ENCODE measurements at places on chromosomes 16 and 17.

- DNase-seq = no peak
Measured at GRCh38 chr16:4799171-4799855, 3.1 kb downstream of the ROGDI start.

DNA sequence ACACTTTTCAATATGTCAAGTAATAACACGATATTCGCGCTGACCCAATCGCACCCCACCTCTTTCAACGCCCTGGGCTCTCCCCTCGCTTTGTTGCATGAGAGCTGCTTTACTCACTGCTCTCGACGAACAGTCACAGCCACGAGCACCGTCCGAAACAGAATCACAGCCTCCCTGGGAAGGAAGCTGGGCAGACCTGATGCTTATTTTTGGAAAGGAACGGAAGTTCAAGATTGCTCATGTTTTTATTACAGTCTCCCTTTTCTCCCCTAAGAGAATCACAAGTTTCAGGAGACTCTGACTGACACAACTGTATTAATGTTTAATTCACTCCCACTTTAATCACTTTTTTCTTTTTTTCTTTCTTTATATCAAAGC lies 67.8 kb downstream of the ANKRD11 start:
- DNase-seq = no peak

GRCh38 chr16:15996432-15997109 lies 47.2 kb downstream of the ABCC1 start:
- DNase-seq = peak; percentile 86

DNA sequence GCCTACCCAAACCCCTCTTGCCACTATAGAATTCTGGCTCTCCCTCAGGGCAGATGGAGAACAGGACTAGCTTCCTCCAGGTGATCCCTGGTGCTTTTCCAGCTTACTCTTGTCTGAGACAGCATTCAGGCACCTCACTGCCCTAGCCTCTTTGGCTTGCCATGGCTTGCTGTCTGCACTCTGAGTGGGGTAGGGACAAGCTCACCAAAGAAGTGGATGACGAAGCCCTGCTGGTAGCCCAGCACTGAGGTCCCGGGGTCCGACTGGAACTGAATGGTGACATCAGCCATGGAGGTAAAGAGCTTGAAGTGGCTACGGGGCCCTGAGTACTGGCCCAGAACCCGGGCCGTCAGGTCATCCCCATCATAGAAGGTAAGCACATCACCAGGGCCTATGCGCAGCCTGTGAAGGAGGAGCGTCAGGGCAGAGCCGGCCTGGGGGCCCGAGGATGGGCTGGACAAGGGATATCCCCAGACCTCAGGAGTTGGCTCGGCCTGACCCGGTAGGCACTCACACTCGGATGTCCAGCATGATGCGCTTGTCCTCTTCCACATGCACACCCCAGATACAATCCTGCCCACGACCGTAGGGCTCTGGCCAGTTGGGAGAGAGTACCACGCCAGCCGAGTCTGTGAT lies 7.6 kb upstream of the PHF12 start:
- no peak for DNase-seq

GRCh38 chr16:3029491-3030221 lies 5.8 kb downstream of the THOC6 start:
- no peak for DNase-seq

DNA sequence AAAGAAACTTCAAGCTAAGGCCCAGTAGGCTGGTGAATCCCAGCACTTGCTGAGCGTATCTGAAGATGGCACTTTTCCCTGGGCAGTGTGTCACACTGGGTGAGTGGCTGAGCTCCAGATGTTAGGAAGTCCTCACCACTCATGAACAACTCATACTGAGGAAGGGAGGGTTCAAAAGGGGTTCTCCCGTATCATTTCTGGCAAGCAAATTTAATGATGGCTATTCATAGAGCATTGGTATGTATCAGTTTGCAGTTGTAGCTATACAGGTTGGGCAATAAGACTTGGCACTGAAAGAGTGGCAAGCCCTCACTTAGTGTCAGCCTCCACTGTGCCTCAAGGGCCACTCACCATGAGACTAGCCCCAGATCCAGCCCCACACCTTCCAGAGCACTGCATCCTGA lies 10.7 kb downstream of the GFOD2 start:
- no peak for DNase-seq
